ENCODE measurements at places on chromosomes 7 and 10. TPM values are rescaled to one million over a fixed set of nuclear protein-coding genes. Genes with fewer than 3 reads are reported as not detected.

The UPK3B gene
- 17.2 TPM for total RNA-seq

The CLCN1 gene
- total RNA-seq: not detected

The ZPBP gene
- not detected for total RNA-seq

The IGFBP3 gene
- total RNA-seq: 199 TPM

Measured in A549 treated with Mapracorat at 1 μM for 4 hours (cell line).